Brain pericyte (primary cell): ENCODE measurements at places on chromosomes 1 and 21.

DNA sequence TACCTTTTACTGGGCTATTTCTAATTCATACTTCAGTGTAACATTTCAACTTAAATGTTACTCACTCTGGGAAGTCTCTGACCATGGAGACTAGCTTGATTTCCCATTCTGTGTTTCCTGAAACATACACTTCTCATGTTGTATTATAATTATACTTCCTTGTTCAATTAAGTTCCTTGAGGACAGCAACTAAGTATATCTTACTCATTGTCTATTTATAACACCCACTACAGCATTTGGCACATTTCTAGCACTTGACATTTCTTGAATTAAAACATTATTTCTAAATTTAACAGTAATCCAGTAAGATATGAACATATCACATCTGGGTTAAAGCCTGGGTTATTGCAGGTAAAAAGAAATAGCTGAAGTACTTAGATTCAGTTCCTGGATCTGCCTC is 32.4 kb upstream of the F13B start:
- DNase-seq = no peak

DNA sequence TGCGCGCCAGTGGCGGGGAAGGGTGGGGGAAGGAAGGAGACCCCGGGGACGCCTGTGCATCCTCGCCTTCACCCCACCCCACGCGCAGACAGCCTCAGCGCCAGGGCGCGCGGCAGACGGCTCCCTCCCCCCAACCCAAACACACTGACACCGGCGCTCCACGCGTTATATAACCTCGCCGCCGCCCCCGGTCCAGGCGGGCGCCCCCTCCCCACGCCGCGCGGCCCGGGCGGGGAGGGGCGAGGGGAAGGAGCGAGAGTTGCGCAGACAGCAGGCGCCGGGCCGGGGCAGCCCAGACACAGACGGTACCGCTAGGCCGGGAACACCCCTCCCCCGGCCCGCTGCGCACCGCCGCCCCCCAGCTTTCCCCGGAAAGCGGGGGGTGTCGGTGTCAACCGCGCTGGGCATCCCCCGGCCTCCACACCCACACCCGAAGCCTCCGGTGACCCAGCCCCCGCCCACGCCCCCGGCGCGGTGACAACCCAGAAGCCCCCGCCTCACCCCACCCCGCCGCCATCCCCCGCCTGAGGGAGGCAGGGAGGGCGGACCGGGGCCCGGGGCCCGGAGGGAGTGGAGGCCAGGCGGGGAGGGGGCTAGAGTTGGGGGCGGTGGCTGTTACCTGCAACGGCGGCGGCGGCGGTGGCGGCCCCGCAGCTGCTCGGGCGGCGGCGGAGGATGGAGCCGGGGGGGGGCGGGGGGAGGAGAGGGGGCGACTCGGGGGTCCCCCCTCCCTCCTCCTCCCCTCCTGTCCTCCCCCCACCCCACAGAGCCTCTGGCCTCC is 432 bp downstream of the AKT3 start:
- no peak for DNase-seq

DNA sequence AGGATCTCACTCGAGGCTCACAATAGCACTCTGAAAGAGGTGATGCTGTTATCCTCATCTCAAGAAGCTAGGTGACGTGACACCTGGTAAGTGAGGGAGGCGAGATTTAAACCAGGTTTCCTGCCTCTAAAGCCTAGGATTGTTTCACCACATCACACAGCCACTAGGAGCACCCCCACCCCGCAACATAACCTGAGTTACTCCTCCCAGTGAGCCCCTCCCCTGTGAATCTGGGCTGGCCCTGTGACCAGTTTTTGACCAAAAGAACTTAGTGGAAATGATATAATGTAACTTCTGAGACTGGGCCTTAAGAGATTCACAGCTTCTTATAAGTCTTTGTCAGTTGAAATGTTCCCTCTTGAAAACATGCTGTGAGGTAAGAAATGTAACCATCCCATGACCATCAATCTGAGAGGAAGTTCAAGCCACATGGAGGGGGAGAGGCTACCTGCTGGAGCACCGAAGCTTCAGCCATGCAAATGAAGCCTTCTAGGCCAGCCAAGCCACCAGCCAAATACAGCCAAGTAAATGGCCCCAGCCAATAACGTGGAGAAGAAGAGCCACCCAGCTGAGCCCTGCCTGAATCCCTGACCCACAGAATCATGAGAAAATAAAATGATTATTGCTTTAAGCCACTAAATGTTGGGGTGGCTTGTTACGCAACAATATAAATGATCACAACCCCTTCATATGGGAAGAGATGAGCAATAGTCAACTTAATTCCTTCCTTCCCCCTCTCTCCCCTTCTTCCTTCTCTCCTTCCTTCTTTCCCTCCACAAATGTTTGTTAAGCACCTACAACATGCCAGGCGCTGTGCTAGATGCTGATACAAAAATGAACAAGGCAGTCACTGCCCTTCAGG is 61.0 kb upstream of the FAM20B start:
- no peak for DNase-seq

- no peak for DNase-seq
Measured at GRCh38 chr1:167526667-167527383, 8.5 kb upstream of the CD247 start.

- no peak for DNase-seq
Measured at GRCh38 chr1:97004054-97004453, 282.5 kb downstream of the PTBP2 start.

DNA sequence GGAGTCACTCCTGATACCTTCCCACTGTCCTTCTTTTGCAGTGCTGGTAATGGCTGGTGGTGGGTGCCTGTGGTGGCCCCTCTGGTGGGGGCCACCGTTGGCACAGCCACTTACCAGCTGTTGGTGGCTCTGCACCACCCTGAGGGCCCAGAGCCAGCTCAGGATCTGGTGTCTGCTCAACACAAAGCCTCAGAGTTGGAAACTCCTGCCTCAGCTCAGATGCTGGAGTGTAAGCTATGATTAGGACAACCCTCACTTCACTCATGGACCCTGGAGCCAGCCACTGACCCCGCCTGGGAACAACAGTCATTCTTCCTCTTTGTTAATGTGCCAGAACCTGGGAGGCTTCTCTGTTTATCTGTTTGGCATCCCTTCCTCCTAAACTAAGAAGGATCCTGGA is 1.1 kb upstream of the ATP8B2 start:
- DNase-seq = no peak

- no peak for DNase-seq
Measured at GRCh38 chr1:17307946-17308345, at the start of gene PADI4. Gene PADI4 (plus strand): TSS chr1:17308197. CDS start chr1:17308223, 26 bp downstream.

DNA sequence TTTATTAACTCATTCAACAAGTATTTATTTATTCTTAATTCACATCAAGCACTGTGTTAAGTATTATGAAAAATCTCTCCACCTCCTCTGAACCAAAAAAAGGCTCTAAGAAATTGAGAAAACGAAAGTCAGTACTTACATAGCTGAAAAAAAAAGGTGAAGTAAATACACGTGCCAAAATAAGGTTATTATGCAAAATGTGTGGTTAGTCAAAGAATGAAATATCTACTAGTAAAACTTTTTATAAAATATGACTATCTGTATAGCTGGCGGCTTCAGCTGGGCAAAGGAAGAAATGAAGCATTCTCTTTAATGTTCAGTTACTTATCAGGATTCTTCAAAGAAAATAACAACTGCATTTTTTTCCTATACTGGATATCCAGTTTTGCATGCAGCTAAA is 35.5 kb upstream of the ASPM start:
- DNase-seq = no peak

DNA sequence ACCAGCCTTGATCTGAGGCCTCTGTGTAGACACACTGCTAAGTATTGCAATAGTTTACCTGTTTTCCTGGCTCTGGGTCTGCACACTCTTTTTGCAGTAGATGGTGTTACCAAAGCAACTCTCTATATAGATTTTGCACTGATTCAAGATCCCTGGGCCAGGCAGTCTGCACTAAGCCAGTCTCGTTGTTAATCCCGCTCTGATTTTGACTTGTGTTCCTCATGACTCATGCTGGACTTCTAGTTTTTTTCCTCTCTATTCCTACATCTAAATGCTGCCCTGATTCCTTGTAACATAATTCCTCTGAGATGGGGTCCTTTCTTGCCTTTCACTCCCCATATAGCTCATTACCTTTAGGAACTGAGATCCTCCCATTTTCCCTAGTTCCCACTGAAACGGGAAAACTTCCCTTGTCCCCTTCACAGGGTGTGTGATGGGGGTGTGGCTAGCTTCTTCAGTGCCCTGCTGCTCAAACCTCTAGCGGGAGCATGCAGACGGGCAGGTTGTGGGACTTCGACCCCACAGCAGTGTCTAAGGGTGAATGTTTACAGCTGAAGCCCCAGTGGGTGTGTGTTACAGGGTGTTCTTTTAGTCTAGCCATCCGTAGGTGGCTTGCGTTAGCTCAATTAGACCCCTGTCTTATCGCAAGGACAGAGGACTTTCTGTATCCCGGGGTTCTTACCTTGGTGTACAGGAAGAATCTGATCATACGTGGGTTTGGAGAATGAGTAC is 106.5 kb upstream of the RAB3GAP2 start:
- DNase-seq = no peak

DNA sequence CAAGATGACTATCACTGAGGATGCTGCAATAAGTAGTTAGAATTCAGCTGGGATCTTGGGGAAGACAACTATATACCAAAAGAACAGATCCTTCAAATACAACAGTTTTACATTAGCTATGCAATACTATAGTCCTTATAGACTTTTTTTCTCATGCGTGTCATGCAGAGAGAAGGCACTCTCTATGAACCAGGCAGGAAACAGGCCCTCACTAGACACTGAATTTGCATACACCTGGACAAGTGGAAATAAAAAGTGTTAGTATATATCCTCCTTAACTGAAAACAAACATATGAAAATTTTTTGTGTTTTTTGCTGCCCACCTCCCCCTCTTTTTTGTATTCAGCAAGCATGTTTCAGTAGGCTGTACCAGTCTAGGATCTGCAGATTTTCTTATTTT is 29.9 kb downstream of the TMCO1 start:
- no peak for DNase-seq

DNA sequence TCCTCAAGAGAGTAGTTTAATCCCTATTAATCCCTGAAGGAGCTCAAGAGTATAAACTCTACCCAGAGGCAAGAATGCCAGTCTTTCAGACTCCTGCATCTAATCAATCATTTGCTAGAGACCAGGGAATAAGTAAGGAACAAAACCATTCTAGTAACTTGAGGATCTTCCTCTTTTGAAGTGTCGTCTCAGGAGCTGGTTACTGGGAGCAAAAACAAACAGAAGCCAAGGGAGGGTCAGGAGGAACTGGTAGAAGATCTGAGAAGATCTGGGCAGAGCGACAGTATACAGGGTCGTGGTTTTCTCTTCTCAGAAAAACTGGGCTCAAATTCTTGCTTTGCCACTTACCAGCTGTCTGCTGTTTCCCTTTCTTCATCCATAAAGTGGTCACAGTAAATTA is 69.3 kb downstream of the RPS6KA1 start:
- no peak for DNase-seq

- DNase-seq = no peak
Measured at GRCh38 chr1:21638531-21639341, 30.4 kb downstream of the RAP1GAP start.

GRCh38 chr1:25137106-25137505 is 95.2 kb downstream of the SYF2 start:
- no peak for DNase-seq

- no peak for DNase-seq
Measured at GRCh38 chr1:39690794-39691382, 345 bp downstream of the HPCAL4 start.
